H7 (cell line): ENCODE measurements at places on chromosomes 5 and 9. TPM values are rescaled to one million over a fixed set of nuclear protein-coding genes. Genes with fewer than 3 reads are reported as not detected.

GRCh38 chr5:164958688-164959087 is 1453.3 kb downstream of the MAT2B start:
- DNase-seq: no peak

GRCh38 chr5:64451551-64451950 is 54.3 kb upstream of the RGS7BP start:
- DNase-seq: peak; percentile 14

DNA sequence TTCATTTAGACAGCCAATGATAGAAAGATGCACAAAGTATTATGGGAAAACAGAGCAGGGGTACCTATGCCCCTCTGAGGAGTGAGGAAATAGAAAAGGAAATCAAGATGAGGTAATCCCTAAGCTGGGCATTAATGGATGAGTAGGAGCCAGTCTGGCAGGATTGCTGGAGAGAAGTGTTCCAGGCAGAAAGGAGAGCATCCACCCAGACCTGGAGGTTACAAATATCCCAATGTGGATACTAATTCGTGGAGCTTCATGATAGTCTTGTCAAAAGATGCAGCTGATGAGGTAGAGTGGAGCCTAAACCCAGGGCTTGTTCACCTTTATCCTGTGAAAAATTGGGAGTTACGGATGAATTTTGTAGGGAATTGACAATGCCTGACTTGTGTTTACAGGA is 328.0 kb downstream of the ZNF608 start:
- DNase-seq: no peak

GRCh38 chr5:151720215-151720614 is 33.5 kb upstream of the SPARC start:
- DNase-seq: no peak

DNA sequence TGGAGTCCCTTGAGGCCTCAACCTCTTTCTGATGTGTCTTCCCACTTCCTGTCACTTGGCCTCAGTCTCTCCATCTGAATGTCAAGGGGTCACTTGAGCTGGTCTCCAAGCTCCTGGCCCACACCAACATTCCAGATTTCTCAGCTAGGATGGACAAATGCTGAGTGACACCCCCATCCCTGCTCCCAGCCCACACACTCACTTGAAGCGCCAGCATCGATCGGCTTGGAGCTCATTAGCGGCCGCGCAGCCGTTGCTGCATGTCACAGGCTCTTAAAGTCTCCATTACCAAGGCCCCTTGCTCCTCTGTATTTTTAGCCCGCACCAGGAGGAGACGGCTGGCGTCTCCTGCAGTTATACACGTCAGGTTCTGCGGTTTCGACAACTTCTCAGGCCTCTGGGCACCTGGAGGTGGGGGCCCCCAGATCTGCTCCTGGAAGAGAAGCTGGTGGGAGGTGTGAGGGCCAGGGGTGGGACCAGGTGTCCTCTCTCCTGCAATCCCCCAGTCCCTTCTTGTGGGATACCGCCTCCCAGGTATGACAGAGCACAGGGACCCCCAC is 33.4 kb upstream of the ARAP3 start:
- peak; percentile 13 for DNase-seq

DNA sequence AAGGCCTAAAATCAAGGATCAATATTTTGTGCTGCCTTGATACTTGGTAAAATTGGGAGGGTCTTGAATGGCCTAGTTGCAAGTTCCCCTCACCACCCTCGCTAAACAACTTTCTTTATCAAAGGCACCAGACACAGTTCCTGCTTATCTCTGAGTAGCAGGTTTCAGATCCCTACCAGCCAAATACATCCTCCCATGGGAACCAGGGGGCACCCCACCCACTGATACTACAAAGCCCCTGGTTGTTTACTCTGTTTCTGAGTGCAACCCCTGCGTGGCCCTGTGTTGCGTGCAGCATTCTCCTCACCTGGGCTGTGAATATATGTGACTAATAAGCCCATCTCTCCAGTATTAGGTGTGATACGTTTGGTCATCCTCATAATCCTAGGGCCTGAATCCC is 314.9 kb downstream of the DRD1 start:
- no peak for DNase-seq

DNA sequence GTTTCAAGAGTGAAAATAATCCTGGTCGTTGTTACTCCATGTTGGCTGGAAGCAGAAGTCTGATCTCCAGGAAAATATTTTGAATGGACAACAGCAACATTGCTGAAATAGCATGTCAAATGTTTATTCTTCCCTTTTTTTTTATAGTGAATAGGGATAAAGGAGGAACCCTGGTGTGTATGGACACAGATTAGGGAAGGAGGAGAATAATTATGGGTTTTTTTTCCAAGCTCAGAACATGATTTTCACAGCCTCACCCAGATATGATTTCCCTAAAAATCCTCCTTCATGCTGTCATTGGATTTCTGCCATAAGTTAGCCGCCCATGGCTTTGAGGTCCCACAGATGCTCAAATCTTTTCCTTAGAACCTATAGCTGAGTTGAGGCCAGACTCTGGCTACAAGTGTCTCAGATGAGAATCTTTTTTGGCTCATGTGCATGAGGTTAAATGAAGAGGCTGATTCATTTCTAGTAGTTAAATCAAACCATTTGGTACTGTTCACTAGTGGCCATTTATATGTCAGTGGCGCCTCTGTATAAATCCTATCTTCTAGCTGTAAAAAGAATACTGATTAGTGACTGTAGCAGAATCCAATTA is 65.5 kb upstream of the LIFR start:
- no peak for DNase-seq

GRCh38 chr9:504921-505740 is 290.5 kb downstream of the DOCK8 start:
- DNase-seq: peak; percentile 81

DNA sequence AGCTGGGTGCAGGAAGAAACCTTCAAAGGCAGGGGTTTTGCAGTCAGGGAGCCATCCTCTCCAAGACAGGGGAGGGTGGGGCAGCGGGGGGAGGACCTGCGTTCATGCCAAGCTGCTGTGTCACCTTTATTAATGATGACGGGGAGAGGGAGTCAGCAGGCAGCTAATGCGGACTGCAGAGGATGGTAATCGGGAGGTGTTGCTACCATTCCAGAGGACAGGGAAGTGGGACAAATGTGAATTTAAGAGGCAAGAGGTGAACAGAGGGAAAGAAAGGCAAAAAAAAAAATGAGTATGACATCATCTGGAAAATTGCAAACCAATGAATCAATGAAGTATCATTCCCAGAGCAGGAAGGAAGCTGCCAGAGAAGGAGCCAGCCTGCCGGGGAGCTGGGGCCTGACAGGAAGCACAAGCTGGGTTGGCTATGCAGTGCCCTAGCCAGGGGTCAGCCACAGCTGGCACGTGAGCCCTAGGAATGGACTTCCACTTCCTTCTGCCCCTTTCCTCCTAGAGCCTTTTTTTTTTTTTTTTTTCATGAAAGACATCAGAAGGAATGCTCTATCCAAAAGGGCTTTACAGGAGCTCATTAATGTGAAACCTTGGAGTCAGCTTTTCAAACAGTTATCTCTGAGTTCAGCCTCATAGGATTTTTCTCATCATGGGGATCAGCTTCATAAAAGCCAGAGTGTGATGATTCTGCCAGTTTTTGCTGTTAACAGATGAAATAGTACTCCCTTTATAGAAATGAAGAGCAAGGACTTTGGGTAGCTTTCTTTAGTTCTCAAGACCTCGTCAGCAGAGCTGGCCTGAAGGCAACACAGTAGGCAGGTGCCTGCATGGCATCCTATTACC is 9.2 kb downstream of the INSYN2B start:
- no peak for DNase-seq

- DNase-seq: peak; percentile 83
Measured at GRCh38 chr5:6820851-6821479, 107.7 kb downstream of the TENT4A start.

The JAKMIP2 gene
- 0.94 and 1.7 TPM in 2 replicates for total RNA-seq

The SLC34A1 gene
- not detected in 2 replicates for total RNA-seq

The MYOZ3 gene
- total RNA-seq: 8.1 and 12.9 TPM in 2 replicates

The CBY3 gene
- total RNA-seq: 0.44 TPM in 1 of 2 replicates, not detected in the other

The PCDHGB2 gene
- total RNA-seq: 0.03 TPM in 1 of 2 replicates, not detected in the other

The CXXC5 gene
- total RNA-seq: 150 and 154 TPM in 2 replicates

The NAIF1 gene
- total RNA-seq: 10.3 and 12.3 TPM in 2 replicates

The RXRA gene
- 17.7 and 23.2 TPM in 2 replicates for total RNA-seq

The C9 gene
- not detected in 2 replicates for total RNA-seq
